Natural killer cell (primary cell): ENCODE measurements at places on chromosomes 2 and 18. TPM values are rescaled to one million over a fixed set of nuclear protein-coding genes. Genes with fewer than 3 reads are reported as not detected.

- DNase-seq: no peak
Measured at GRCh38 chr2:200695601-200696000, 109.8 kb downstream of the AOX1 start.

GRCh38 chr2:127187081-127187775 is 32.9 kb downstream of the CYP27C1 start:
- no peak for DNase-seq

GRCh38 chr2:239013678-239013976 is 165.7 kb downstream of the TWIST2 start:
- no peak for DNase-seq

UGT1A10 gene
- not detected for total RNA-seq

GRCh38 chr2:170533156-170533555 is 182.0 kb upstream of the SP5 start:
- DNase-seq: no peak
